ENCODE measurements at places on chromosomes 5 and 9. TPM values are rescaled to one million over a fixed set of nuclear protein-coding genes. Genes with fewer than 3 reads are reported as not detected.

DNA sequence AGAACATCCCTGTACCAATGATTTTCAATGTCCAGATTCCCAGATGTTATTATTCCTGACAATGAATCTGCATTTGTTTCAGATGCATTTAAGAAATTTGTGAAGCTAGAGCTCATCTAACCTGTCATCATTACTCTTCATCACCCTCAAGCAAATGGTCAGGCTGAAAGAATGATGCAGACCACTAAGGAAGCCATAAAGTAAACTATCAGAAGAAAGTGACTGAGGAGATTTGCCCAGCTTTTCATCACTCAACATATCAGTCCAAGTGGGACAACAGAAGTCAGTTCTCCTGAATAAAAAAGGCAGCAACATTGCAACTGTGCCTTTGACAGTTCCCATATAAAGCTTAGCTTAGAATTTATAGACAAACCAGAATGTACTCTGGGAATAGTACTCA lies 419.9 kb downstream of the PDE4D start:
- no peak overlapping the region for H3K4me3 ChIP-seq
- no peaks in the 10 kb centered on the region for H3K27me3 ChIP-seq
- H3K36me3 ChIP-seq: no peaks in the 10 kb centered on the region
- H3K4me1 ChIP-seq: peaks cover 18% of the 10 kb centered on the region

DNA sequence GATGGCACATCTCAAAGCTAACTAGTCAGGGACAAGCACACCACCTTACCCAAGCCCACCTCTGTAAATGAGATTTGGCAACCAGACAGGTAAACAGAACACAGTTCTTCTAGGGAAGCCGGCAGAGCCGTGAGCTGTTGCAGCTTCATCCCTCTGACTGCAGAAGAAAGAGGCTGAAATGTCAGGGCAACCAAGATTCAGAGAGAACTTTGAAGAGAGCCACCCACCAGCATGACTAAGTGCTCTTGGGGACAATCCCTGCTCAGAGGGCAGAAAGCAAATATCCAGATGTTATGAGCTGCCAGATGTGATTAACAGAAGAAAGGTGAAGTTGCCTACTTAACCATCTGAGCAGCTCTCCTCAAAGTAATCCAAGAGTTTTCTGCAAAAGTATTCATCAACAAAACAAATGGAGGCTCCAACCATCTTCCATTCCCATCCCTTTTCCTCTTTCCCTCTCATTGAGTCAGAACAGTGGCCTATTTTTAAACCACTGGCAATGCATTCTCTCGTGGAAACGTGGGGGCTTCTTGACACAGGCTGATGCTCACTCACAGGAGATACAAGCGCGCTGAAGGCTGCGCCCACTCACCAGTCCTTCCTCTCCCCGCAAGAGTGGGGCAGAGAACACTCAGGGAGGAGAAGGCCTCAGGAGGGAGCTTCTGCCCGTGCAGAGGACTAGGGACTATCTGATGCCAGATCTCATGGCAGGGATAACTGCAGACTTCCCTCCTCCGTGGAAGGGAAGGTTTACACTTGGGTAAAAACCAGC lies 57.1 kb downstream of the SLIT3 start:
- no peak for DNase-seq
- H3K36me3 ChIP-seq: peaks cover 16% of the 10 kb centered on the region
- H3K27me3 ChIP-seq: peaks cover 5% of the 10 kb centered on the region
- H3K4me1 ChIP-seq: peaks cover 9% of the 10 kb centered on the region

DNA sequence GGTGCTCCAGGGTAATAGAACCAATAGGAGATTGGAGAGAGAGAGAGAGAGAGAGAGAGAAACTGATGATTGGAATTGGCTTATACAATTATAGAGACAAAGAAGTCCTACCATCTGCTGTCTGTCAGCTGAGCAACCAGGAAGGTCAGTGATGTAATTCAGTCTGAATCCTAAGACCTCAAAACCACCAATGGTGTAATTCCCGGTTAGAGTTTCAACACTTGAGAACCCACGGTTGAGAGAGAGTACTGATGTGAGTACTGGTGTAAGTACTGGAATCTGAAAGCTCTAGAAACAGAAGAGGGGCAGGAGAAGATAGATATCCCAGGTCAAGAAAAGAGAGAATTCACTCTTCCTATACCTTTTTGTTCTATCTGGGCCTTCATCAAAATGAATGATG lies 775.8 kb downstream of the EFNA5 start:
- no peak overlapping the region for H3K4me3 ChIP-seq
- DNase-seq: no peak
- no peak overlapping the region for H3K27ac ChIP-seq
- H3K27me3 ChIP-seq: no peaks in the 10 kb centered on the region

DNA sequence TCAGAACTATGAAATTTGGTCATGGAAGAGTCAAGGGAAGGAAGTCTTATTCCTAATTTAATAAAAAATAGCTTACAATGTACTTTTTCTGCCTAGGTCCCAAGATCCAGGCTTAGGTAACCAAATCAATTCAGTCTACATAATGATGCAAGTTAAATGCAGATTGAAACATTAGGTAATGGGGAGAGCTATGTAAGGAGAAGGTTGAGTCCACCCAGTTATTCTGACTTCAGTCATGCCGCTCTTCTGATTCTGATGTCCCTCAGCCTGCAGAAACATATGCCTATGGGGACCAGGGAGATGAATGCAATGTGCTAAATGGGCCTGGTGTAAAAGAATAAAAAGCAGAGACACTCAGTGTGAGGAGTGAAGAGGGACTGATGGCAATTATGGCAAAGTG lies 63.9 kb downstream of the MAMDC2 start:
- H3K27ac ChIP-seq: no peak overlapping the region
- peaks cover 3% of the 10 kb centered on the region for H3K4me1 ChIP-seq
- no peak for DNase-seq
- H3K27me3 ChIP-seq: peaks cover 1% of the 10 kb centered on the region

DNA sequence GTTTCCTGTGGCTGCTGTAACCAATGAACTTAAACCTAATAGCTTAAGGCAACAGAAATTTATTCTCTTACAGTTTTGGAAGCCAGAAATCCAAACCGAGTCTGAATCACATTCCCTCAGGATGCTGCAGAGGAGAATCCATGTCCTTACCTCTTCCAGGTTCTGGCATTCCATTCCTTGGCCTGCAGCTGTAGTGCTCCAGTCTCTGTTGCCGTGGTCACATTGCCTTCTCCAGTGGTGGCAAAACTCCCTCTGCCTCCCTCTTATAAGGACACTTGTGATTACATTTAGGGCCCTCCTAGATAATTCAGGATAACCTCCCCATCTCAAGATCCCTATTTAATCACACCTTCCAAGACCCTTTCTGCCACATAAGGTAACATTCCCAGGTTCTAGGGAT lies 88.7 kb upstream of the SHB start:
- no peak overlapping the region for H3K27ac ChIP-seq
- DNase-seq: no peak
- H3K36me3 ChIP-seq: no peaks in the 10 kb centered on the region
- peaks cover 16% of the 10 kb centered on the region for H3K4me1 ChIP-seq
- no peak overlapping the region for H3K4me3 ChIP-seq

DNA sequence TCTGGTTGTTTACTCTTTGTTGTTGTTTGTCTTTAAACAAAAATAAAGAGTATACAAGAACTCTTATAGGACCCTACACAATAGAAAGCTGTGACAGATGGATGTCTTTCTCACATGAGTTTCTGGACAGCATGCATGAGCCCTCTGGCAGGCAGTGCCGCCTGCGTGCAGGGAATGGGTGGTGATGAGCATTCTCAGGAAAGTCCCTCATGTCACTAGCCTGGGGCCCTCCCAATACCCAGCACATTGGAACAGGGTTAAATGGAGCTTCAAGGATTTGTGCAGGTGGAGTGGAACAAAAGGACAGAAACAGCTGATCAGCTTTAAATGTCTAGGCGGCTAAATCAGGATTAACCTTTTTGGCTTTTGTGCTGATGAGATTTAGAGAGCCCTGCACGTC lies 181.0 kb upstream of the CD180 start:
- H3K4me1 ChIP-seq: peaks cover 28% of the 10 kb centered on the region
- DNase-seq: no peak
- no peaks in the 10 kb centered on the region for H3K36me3 ChIP-seq
- no peak overlapping the region for H3K4me3 ChIP-seq
- H3K27me3 ChIP-seq: no peaks in the 10 kb centered on the region

GRCh38 chr5:6197427-6197826 lies 180.9 kb downstream of the MED10 start:
- H3K4me1 ChIP-seq: peaks cover 7% of the 10 kb centered on the region
- H3K27me3 ChIP-seq: peaks cover 13% of the 10 kb centered on the region
- no peak overlapping the region for H3K27ac ChIP-seq

DNA sequence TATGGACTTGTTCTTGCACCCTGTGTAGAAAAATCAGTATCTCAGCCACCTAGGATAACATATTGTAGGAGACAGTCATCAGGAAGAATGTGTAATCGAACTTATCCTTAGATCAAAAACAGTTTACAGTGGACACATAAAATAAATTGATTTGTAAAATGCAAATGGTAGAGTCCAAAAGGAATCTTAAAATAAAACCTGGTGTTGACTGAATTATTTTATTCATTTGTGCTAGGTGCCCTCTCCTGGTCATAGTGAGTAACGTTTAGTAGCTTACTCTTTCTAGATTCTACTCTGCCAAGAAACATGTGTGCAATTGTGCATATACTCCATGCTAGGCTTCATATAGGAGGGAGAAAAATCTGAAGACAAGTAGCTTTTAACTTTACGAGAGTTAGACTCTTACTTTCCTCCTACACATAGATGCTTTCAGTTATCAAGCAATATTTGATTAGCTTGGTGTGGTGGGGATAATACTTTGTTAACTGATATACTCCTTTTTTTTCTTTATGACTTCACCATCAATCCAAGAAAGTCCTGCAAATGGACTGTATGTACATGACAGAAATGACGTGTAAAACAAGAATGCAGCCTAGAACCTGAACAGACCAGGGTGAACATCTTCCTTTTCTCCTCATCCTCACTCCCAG lies 23.7 kb upstream of the LOX start:
- no peaks in the 10 kb centered on the region for H3K36me3 ChIP-seq
- H3K27ac ChIP-seq: no peak overlapping the region
- no peaks in the 10 kb centered on the region for H3K4me1 ChIP-seq
- H3K27me3 ChIP-seq: peaks cover 9% of the 10 kb centered on the region

DNA sequence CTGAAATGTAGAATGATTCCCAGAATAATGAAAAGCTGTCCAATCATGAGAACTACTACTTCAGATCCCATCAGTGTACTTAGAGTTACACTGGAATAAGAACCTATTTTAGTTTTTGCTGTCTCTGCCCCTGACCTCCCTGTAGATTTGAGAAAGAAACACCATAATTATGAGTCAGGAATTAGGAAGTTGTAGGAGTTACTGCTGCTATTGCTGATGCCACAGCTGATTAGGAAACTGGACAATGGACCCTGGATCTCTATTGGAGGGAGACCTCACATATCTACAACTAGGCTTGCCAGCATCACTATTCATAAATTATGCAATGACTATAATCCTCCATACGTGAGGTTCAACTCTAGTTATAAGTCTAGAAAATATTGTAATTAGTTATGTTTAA lies 48.8 kb upstream of the EDIL3 start:
- peaks cover 6% of the 10 kb centered on the region for H3K36me3 ChIP-seq
- peaks cover 11% of the 10 kb centered on the region for H3K4me1 ChIP-seq
- no peaks in the 10 kb centered on the region for H3K27me3 ChIP-seq
- no peak overlapping the region for H3K27ac ChIP-seq
- H3K4me3 ChIP-seq: no peak overlapping the region

GRCh38 chr5:91224969-91225368 lies 158.1 kb downstream of the ARRDC3 start:
- no peaks in the 10 kb centered on the region for H3K36me3 ChIP-seq
- H3K27me3 ChIP-seq: no peaks in the 10 kb centered on the region
- H3K27ac ChIP-seq: no peak overlapping the region
- no peaks in the 10 kb centered on the region for H3K4me1 ChIP-seq
- no peak for DNase-seq

DNA sequence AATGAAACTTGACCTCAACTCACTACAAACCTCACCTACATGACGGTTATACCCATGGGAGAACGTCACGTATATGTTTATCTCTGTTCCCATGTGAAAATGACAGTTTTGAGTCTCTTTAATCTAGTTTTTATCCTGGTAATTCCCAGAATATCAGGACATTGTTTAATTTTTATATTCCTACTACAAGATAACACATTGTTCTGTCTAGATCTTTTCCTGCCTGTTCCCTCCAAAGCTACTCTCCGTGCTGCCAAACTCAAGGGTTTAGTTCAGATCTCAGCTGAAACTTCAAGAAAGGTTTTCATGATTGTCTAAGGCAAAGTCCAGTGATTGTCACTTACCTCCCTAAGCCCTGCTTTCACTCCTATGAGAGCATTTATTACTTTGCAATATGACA lies 1159.4 kb upstream of the SEMA6A start:
- H3K27me3 ChIP-seq: no peaks in the 10 kb centered on the region
- H3K36me3 ChIP-seq: no peaks in the 10 kb centered on the region
- no peak overlapping the region for H3K27ac ChIP-seq
- H3K4me1 ChIP-seq: peaks cover 3% of the 10 kb centered on the region
- H3K4me3 ChIP-seq: no peak overlapping the region

- peak; percentile 92 for DNase-seq
- H3K27ac ChIP-seq: peak overlapping the region; percentile 98
- H3K36me3 ChIP-seq: peaks cover 16% of the 10 kb centered on the region
- H3K27me3 ChIP-seq: no peaks in the 10 kb centered on the region
Measured at GRCh38 chr5:179559284-179560252, 9.2 kb downstream of the RUFY1 start.

- no peak for DNase-seq
- H3K27ac ChIP-seq: no peak overlapping the region
- H3K4me3 ChIP-seq: no peak overlapping the region
- peaks cover 37% of the 10 kb centered on the region for H3K4me1 ChIP-seq
Measured at GRCh38 chr9:129338724-129339430, 160.8 kb upstream of the IER5L start.

CYFIP2 gene
- total RNA-seq: 82.2 TPM

DBH gene
- not detected for total RNA-seq

DAP gene
- 79.8 TPM for total RNA-seq

MSMP gene
- total RNA-seq: not detected

SLCO4C1 gene
- total RNA-seq: 1.2 TPM

PIGO gene
- total RNA-seq: 31.2 TPM

CYSRT1 gene
- 1.7 TPM for total RNA-seq

TCF7 gene
- 7.5 TPM for total RNA-seq

EQTN gene
- total RNA-seq: 1.4 TPM

GBGT1 gene
- total RNA-seq: 31.8 TPM

Data from mesothelial cell of epicardium (in vitro differentiated cells).